ENCODE measurements at places on chromosomes 5 and 9. TPM values are rescaled to one million over a fixed set of nuclear protein-coding genes. Genes with fewer than 3 reads are reported as not detected.
A peak's percentile ranks its signal among the peaks of the same experiment; 100 is the strongest.

HACD4 gene
- not detected for total RNA-seq

RBM27 gene
- total RNA-seq: 15.7 TPM

PAEP gene
- total RNA-seq: not detected

OLFM1 gene
- total RNA-seq: 34.9 TPM

NFIB gene
- total RNA-seq: 11.3 TPM

STPG3 gene
- total RNA-seq: not detected

MROH2B gene
- total RNA-seq: not detected

IFNA21 gene
- not detected for total RNA-seq

SKP1 gene
- 886 TPM for total RNA-seq

DNA sequence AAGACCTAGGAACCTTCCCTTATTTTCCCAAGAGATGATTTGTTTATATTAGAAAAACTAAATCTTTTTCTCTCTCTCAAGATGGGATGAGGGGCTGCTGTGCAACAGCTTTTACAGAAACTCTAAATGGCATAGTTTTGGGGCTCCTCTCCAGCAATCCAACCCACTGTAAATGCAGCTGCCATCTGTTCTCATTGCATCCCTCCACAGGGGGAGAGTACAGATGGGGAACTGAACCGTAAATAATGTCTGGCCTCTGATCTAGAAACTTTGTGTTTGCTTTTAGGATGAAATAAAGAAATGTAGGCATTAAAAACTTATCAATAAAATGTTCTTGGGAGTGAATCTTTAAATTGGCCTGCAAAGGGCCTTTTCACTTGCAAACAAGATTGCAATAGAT is 291.4 kb downstream of the MCTP1 start:
- DNase-seq: no peak

DNA sequence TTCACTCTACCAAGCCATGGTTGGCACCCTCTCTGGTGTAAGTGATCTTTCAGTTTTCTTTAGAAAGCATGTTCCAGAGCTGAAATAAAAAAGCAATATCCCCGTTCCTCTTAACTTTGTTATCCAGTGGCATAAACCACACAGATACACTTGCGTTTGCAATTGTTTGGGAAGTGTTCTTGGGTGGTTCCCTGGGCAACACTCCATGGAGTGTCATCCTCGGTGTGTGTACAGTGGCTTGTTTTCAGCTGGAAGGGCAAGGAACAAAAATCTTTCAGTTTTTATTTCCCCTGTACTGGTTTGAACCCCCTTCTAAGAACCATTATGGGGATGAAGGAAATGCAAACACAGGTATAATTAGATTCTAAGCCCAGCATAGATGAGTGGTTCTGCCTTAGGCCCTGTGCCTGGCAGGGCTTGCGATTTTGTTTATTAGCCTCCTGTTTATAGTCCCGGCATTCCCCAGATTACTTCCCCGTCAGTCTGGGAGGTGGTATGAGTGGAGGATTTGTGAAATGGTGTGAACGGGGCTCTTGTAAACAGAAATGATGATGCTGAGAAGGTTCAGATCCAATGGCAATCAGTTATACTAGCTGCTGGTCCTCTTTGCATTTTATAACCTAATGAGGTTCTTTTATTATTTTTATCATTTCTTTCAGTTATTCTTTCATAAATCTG is 76.0 kb upstream of the CD180 start:
- DNase-seq: peak; percentile 58

DNA sequence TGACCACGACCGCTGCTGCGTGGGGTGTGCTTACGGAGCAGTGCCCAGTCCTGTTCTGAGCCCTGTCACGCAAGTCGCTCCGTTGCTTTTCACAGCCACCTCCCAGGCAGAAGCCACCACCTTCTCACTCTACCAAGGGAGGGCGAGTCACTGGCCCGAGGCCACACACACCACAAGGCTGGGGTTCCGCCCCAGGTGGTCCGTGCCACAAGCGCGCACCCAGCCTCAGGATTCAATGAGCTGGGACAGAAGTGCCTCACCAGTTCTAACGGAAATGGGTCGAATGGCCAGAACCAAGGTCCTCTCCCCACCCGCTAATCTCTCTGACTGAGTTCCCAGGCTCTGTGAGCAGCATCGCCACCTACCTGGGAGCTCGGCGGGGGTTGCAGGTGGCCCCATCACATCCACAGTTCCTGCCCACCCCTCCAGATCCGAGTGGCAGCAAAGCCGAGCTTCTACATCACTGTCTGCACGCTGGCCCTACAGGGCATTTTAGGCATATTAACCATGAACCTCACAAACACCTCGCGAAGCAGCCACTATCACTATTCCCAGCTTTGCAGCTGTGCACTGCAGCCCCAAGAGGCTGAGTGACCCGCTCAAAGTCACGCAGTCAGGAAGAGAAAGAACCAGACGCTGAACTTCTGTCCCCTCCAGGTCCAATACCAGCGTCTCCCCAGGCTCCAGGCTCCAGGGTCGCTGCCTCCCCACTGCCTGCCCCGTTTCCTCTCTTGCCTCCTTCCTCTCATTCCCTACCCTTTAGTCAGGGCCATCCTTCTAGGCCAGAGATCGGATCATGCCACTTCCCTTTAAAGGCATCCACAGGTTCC is 92.1 kb upstream of the PHYKPL start:
- no peak for DNase-seq

DNA sequence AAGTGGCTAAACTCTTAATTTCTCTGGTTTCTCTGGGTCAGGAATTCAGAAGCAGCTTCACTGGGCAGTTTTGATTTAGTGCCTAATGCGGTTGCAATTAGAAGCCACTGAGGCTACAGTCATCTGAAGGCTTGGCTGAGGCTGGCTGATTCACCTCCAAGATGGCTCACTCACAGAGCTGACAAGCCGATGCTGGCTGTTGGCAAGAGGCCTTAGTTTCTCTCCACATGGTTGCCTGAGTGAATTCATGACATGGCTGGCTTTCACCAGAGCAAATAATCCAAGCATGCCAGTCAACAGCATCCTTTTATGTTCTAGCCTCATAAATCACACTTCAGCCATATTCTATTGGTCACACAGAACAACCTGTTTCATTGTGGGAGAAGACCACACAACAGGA is 2.8 kb upstream of the CDK7 start:
- DNase-seq: no peak

- no peak for DNase-seq
Observed at GRCh38 chr5:143188692-143189091, 214.8 kb downstream of the NR3C1 start.

GRCh38 chr5:11482011-11482410 is 422.2 kb downstream of the CTNND2 start:
- no peak for DNase-seq

GRCh38 chr5:150395688-150395975 is 17.1 kb downstream of the CD74 start:
- no peak for DNase-seq

GRCh38 chr9:77502568-77502967 is 145.6 kb downstream of the GNA14 start:
- no peak for DNase-seq

DNA sequence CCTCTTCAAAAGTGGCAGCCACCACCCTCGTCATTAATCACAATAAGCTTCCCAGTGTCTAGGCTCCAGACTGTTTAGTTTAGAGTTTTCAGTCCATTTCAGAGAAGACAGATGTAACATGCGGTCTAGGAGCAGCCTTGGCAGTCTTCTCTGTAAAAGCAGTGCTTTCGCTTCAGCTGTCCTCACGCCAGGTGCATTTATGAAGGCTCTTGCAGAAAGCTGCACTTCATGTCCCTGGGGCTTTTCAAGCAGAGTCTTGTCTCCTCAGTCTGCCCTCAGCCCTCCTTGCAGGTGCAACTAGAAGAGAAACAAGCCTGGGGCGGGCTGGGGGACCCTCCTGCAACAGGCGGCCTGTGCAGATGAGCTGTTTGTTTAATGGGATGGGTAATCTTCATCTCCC is 281.9 kb downstream of the DRD1 start:
- DNase-seq: no peak

DNA sequence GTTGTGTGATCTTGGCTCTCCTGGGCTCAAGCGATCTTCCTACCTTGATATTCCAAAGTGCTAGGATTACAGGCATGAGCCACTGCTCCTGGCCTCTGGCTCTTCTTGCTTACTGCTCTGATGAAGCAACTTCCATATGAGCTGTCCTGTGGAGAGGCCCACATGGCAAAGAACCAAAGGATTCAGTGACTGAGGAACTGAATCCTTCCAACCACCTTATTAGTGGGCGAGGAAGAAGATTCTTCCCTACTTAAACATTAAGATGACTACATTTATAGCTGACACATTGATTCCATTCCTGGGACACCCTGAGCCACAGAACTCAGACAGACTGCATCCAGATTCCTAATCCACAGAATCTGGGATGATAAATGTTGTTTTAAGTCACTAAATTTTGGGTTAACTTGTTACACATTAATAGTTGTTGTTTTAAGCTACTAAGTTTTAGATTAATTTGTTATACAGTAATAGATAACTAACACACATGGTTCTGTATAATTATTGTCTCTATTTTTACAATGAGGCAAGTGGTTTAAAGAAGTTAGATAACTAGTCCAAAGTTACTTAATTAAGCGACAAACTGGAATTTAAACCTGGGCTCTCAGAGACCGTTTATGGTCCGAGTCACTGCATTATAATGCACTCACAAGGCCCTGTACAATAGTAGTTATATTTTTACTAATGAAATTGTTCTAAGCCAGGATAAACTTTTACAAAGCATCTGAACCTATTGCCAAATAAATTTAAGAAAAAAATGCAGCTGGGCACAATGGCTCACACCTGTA is 16.7 kb upstream of the SLCO4C1 start:
- no peak for DNase-seq

- no peak for DNase-seq
Observed at GRCh38 chr5:16733331-16734006, 116.7 kb upstream of the RETREG1 start.

GRCh38 chr5:112005623-112005930 is 248.6 kb upstream of the NREP start:
- DNase-seq: no peak

GRCh38 chr9:3868012-3868411 is 342.2 kb upstream of the RFX3 start:
- DNase-seq: no peak

GRCh38 chr5:112642885-112643284 is 94.8 kb upstream of the APC start:
- DNase-seq: no peak

DNA sequence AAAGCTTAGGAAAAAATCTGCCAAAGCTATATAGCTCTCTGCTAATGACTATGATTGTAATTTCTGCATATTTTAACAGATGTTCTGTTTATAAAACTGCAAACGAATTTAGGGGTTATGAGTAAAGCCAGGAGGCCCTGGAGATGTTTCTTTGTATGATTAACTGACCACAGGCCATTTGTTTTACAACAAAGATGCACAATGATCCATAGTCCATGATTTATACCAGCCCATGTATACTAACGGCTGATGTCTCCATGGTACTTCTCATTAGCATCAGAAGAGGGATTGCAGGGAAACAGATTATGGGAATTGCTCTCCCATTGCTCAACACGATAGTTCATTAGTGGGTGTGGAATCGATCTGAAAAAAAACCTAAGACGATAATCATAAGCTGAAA is 78.9 kb downstream of the PPP2R2B start:
- DNase-seq: no peak

GRCh38 chr9:135610290-135611141 is 28.8 kb downstream of the GLT6D1 start:
- DNase-seq: no peak

- DNase-seq: no peak
Observed at GRCh38 chr5:84017523-84018172, 297.0 kb upstream of the HAPLN1 start.

GRCh38 chr5:179800696-179801201 is 5.9 kb downstream of the MGAT4B start:
- DNase-seq: no peak

DNA sequence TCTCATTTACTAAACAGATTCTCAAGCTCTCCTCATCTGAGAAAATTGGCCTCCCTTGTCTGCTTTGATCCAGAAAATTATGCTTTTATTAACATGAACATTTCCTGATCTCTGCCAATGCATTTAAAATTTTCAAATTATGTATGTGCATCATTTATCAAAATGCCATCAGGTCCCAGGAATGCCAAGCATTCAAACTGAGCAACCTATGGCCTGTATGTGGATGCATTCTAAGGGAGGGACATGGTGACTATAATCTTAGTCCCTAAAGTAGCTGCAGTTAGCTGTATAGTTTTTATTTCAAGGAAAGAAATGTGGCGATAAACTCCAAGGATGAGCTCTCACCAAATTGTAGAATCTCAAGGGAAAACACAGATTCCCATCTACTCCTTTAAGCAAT is 9.7 kb upstream of the RORB start:
- DNase-seq: no peak

GRCh38 chr9:93095205-93096130 is 549 bp upstream of the CARD19 start:
- peak; percentile 85 for DNase-seq

DNA sequence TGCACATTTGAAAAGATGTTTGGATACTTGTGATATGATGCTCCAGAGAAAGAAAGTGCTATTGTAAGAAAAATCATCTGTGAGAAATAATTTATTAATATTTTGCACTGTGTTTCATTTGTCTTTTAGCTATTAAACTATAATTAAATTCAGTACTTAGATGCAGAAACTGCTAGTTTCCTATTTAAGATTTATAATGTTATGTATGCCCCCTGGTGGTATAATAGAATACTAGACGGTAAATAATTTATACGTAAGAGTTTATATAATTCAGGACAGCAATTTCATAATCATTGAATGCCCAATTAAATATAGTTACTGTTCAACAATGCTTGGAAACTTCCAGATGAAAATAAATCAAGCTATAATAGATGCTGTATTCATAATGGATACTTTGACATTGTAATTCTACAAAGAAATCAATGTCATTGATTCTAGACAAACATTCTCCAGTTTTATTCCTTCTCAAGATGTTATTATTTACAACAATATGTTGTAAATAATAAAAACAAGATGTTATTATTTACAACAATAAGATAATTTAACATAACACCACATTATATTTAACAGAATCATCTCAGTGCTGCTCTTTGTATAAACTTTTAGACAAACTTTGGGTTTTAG is 101.0 kb downstream of the TMEM232 start:
- DNase-seq: peak; percentile 45

GRCh38 chr5:24492229-24492628 is 152.5 kb downstream of the CDH10 start:
- peak; percentile 32 for DNase-seq

- DNase-seq: no peak
Observed at GRCh38 chr9:93681269-93682154, 105.1 kb downstream of the PHF2 start.

DNA sequence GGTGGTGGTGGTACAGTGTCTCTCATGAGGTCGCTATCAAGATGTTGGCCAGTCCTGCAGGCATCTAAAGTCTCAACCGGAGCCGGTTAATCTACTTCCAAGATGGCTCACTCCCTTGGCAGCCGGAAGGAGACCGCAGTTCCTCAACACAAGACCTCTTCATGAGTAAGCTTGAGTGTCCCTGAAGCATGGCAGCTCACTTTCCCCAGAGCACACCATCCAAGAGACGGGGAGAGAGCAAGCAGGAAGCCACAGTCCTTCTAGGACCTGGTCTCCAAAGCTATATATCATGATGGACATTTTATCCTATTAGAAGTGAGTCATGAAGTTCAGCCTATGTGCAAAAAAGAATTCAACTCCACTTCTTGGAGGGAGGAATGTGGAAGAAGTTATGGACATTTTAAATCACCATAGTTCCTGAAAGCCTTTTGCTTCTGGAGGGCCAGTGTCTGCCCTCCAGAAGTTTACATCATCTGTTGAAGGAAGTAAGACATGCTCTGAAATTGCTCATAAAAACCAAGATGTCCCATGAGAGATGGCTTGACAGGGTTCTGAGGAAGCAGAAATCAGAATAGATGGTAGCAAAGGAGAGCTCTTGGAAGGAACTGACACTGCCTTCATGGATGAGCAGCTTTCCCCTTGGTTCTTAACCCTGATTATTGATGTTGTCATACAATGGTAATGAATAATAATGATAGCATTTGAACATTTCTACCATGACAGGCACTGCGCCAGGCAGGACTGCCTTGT is 21.3 kb downstream of the GALNT10 start:
- no peak for DNase-seq
